ENCODE measurements at places on chromosomes 2 and 18. TPM values are rescaled to one million over a fixed set of nuclear protein-coding genes. Genes with fewer than 3 reads are reported as not detected.

Gene CYP27A1
- total RNA-seq: not detected

GRCh38 chr18:79480171-79481045 lies 84.7 kb downstream of the NFATC1 start:
- DNase-seq: no peak

Gene PNKD
- total RNA-seq: 39.6 TPM

Gene PUM2
- total RNA-seq: 12.6 TPM

Gene KCNIP3
- 6.1 TPM for total RNA-seq

- no peak for DNase-seq
Observed at GRCh38 chr2:117644403-117644802, 170.1 kb upstream of the DDX18 start.

DNA sequence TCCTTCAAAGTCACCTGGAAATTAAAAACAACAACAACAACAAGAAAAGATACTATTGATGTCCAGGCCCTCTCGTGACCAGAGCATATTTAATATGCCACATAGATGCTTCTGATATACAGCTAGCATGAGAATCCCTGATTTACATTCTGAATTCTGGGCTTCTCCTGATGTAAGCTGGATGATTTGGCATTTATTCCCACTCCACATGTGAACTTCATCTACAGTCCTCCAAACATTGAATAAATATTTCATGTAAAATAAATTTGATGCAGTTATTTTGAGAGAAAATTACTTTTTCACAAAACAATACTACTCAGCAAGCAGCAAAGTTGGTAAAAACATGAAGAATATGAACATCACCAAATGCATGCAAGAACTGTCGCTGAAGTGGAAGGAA lies 453.2 kb upstream of the SETBP1 start:
- DNase-seq: no peak

GRCh38 chr2:132929786-132930185 lies 259.8 kb upstream of the LYPD1 start:
- DNase-seq: no peak

DNA sequence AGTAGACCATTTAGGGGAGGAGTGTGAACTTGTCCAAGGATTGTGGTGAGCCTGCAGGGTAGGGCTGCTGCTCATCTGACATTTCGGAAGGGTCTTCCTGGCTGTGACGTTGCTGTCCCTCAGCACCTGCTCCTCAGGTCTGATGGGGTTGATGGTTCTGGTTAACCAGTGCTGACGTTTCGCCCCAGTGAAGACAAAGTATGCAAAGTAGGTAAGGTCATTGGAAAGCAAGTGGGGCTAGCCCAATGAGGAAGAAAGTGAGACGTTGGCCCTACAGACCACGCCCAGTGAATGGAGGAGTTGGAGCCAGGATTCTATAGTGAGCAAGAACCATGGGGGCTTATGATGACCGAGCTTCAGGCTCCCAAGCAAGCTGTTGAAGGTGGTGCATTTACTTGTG lies 33.4 kb upstream of the ZNF396 start:
- no peak for DNase-seq

Gene EFR3B
- total RNA-seq: 0.19 TPM

GRCh38 chr2:151765760-151766410 lies 31.6 kb upstream of the NEB start:
- no peak for DNase-seq

GRCh38 chr18:58239879-58240278 lies 195.9 kb downstream of the NEDD4L start:
- DNase-seq: no peak

DNA sequence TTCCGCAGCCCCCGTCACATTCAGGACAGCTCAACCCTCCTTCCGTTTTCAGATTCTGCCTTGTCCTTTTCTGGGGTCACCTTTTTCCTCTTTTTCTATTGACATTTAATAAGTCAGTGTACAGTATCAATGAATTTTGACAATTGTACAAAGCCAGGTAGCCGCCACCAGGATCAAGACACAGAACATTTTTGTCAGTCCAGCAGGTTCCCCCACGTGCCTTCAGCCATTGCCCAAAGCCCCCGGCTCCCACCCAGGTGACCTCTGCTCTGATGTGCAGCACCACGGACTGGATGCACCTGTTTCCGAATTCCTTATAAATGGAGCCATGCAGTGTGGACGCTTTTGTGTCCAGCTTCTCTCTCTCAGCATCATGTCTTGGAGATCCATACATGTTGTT lies 30.0 kb downstream of the CROCC2 start:
- DNase-seq: no peak

DNA sequence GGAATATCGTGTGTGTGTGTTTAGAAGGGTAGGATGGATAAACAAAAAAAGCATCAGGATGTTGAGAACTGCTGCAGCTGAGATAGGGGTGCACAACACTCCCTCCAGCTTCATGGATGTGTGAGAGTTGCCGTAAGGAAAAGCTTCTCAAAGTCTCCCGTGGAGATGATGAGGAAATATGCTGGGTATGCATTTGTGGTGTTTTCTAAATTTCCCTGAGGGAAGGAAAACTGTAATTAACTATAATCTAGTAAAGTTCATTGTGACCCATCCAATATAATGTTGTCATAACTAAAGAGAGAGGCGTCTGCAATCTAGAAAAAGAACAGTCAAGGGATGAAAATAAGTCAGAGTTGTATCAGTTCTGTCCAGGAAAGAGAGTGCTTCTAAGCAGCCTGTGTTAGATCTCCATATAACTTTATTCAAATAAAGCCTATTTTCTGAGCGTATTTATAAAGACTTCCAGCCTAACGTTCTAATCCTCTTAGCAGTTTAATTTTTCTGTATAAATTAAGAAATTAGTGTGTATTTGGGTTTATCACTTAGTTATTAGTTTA lies 7.3 kb upstream of the LMAN2L start:
- no peak for DNase-seq

Gene CCDC178
- total RNA-seq: not detected

- DNase-seq: no peak
Observed at GRCh38 chr18:65811307-65811706, 60.5 kb downstream of the CDH7 start.

- DNase-seq: no peak
Observed at GRCh38 chr18:77058290-77058835, 74.2 kb downstream of the MBP start.

- no peak for DNase-seq
Observed at GRCh38 chr2:98442488-98442887, 2.2 kb upstream of the INPP4A start.

- no peak for DNase-seq
Observed at GRCh38 chr2:159891917-159892730, 94.1 kb upstream of the CD302 start.

- DNase-seq: peak; percentile 44
Observed at GRCh38 chr2:23380562-23381065, 4.4 kb upstream of the KLHL29 start.

GRCh38 chr2:30979822-30980245 lies 158.4 kb downstream of the GALNT14 start:
- no peak for DNase-seq

Gene LRATD1
- 18.5 TPM for total RNA-seq

Gene NDUFV2
- 236 TPM for total RNA-seq

Gene UGT1A8
- total RNA-seq: not detected

Gene SERPINB4
- not detected for total RNA-seq

DNA sequence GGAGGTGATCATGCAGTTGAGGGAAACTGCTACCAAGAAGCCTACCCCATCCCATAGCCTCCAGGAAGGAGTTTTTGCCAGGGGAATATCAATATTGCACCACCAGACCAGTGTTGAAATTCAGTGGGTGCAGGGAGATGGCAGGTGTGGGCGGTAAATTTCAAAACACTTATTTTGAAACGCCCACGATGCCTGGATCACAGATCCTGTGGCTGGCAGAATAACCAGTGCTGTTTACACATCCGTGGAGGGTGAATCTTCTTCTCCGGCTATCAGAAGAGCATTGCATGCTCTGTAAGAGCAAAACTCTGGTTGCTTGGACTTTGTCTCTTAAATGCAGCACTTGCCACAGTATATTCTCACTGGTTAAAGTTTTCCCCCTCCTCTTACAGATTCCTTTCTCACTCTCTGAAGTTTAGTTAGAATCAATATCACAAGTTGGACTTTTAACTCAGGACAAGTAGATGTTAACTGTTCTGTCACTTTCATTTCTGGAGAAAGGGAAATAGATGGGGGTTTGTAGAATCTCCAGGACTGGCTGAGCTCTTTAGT lies 70.5 kb upstream of the ZCCHC2 start:
- DNase-seq: no peak

DNA sequence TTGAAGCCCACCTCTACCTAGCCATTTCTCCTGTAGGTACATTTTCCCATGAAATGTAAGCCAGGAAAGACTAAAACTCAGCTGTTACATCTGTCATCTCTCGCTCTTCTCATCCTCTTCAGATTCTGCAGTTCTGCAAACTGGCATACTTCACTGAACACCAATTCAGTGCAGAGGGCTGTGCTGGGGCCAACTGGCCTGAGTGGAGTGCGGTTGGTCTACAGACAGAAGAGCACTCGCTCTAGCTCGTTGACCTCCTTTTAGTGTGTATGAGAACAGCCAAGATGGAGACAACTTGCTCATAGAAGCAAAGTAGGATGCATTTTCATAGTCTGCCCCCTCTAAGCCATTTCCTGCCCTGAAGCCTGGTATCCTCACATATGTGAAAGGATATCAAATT lies 862.6 kb downstream of the BCL11A start:
- no peak for DNase-seq

DNA sequence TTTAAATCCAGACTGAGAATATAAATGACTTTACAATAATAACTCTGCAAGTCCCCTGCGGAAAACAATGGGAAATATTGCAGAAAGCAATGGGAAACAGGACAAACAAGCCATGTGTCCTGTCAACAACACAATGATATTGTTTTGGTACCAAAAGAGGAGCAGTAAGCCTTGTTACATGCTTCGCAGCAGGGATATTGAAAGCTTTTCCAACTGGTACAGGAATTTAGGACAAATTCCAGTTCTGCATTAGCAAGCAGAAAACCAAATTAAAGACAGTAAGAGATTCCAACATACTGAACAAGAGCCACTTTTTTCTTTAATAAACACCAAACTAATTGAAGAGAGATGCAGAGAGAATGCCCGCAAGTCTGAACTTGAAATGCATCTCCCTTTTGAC lies 30.0 kb downstream of the FRZB start:
- no peak for DNase-seq

DNA sequence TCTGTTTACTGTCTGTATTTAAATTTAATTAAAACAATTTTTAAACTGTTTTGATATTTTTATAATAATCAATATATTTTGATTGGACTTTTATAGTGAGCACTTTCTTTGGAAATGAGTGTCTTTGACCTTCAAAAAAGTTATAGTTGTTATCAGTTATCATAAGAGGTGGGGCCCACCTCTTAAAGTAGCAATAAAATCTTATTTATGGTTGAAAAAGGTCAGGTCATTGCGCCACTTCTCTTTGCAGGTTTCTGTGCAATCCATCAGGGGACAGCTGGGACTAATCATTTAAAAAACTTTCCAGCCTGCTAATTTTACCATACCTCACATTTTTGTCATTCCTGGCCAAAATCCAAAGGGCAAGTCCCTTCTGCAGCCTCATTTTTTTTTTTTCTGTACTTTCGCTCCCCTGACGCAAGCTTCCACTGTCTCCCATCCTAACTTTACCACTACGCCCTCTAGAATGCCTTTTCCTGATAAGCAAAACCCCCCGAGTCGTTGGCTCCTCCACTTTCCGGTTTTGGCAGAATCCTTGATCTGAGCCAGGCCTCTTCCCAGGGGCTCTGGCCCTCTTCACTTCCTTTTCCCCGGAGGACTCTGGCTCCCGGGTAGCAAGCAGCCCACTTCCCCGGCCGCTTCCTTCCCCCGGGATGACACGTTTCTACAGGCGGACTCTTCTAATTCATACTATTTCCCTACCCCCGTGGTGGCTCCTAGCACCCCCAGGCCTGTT lies 1.1 kb upstream of the SEH1L start:
- peak; percentile 57 for DNase-seq

GRCh38 chr2:25692143-25692542 lies 18.8 kb upstream of the DTNB start:
- DNase-seq: no peak

- no peak for DNase-seq
Observed at GRCh38 chr2:150023044-150023443, 435.5 kb upstream of the MMADHC start.

- peak; percentile 26 for DNase-seq
Observed at GRCh38 chr2:120934574-120935338, 199.1 kb downstream of the GLI2 start.

DNA sequence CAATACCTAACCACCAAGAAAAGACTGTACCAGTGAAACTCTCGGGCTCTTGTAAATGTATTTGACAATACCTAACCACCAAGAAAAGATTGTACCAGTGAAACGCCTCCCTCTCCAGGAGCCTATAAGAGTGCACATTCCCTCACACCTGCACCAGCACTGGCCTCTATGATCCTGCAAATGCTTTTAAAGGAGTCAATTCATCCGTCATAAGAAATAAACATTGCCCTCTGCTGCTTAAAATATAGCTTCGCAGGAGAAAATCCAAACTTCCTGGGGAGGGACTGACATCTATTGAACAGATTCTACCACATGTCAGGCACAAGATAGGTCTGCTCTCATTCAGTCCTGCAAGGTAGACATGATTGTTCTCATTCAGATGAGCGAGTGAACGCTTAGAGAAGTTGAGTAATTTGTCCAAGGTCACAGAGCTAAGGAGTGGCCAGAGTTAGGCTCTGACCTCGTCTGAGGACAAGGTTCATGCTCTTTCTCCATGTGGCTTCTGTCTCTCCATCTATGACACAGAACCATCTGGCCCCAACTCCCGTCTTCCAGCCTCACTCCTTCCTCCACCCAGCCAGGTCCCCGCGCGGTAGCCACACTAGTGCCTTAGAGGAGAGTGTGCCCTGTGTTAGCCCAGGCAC lies 38.7 kb downstream of the MCFD2 start:
- DNase-seq: peak; percentile 83

DNA sequence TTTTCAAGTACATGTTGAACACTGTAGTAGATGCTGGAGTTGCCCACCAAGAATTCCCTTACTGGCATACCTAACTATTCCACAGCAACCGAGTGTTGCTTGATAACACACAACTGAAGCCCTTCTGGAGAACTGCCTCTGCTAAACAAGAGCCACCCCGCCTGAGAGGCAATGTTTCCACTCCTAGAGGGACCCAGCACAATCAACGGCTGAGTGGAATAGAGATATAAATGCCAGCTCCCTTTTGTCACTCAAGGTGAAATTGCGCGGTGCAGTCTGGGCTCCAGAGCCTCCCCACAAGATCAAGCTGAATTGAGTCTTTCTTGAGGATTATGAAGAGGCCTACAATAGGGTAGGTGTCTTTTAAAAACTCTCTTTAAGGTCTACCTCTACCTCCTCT lies 49.1 kb upstream of the SCN9A start:
- no peak for DNase-seq

DNA sequence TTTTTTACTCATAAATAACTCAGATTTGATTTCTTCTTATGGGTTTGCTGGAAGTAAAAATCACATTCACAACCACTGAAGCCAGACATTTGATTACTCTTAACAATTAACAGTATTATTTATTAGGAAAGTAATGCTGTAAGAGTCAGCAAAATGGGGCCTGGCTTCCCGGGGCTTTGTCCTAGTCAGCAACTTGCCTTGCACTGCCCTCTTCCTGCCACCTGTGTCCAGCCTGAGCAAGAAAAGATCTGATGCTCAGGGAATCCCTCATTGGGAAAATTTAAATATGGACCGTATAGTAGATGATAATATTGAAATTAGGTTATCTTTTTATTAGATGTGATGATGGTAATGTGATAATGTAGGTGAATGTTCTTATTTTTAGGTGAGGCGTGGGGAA lies 30.8 kb upstream of the ACYP2 start:
- no peak for DNase-seq

Gene UGT1A5
- total RNA-seq: not detected

- no peak for DNase-seq
Observed at GRCh38 chr18:74216661-74217110, 68.4 kb downstream of the TIMM21 start.

Gene NBAS
- total RNA-seq: 16.2 TPM

Measured in H4 (cell line).